NCI-H187 (cell line): ENCODE measurements at places on chromosomes 4 and X.

- DNase-seq: no peak
Measured at GRCh38 chr4:112213091-112213490, 18.5 kb upstream of the AP1AR start.

DNA sequence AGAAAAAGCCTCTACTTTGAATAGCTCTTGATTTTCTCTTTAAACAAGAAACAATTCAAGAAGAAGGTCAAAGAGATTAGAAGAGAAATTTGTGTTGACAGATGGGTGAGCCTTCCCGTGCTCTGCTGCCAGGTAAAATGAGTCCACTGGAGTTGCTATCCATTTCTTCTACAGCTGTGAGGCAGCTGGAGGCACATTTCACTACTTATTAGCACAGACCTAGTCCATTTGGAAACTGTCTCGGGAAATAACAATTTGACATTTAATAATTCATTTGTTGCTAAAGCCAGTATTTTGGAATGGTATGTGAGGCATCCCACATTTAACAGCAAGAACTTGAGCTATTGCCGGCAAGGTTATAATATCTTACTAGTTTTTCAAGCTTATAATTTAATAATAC, 396.8 kb upstream of the GRIA3 start:
- DNase-seq: no peak

DNA sequence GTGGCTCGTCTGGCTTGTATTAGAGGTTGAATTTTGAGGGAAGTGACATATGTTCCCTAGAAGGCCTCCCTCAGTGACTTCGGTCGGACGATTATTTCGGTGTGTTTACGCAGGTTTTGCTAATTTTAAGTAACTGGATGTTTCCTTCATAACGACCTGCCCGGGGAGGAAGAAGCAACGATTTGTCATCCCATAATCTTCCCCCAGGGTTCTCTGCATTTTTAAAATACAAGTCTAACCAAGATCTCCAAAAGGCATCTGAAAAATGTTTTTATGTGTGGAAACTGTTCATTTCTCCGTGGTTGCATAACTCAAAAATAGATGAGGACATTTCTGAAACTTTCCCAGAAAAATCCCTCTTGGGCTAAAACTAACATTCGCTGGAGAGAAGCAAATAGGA, 195.4 kb downstream of the SHOX start:
- no peak for DNase-seq

DNA sequence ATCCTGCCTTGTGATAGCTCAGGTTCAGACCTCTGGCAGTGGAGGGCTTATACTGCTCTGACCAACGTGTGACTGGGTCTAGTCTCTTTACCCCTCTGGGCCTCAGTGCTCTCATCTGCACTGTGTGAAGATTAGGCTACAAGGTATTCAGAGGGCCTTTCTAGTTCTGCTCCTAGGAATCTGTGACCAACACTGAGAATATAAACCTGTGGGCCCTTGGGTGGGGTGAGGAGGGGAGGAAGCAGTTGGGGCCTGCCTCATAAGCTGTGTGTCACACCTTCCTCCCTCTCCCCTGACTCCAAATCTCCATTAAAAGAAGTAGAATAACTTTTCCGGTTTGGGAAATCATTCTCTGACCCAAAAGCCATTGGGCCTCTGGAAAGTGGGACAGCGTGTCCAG, 66.3 kb upstream of the MSN start:
- DNase-seq: no peak

GRCh38 chr4:52864793-52865192, 2.7 kb downstream of the RASL11B start:
- peak; percentile 93 for DNase-seq

DNA sequence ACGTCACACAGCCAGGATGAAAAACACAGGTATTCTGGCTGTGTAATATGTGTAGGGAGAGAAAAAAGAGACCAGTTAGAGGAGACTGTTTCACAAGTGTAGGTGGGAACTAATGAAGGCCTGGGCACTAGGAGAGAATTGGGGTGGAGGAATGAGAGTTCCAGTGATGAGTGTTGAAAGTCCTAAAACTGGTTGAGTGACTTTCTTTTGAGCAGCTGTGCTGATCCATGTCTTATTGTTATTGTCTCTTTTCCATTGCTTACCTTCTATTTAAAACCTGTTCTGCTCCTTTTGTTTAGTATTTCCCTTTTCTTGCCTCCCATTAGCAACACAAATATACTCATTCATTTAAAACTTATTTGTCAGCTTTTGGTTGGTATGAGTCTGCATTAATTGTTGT, 88.7 kb downstream of the PDLIM5 start:
- no peak for DNase-seq
